HepG2 (cell line): ENCODE measurements at places on chromosomes 7 and 10. TPM values are rescaled to one million over a fixed set of nuclear protein-coding genes. Genes with fewer than 3 reads are reported as not detected.
A peak's percentile ranks its signal among the peaks of the same experiment; 100 is the strongest.

CPA2 gene
- total RNA-seq = not detected in 2 replicates

- no peak for DNase-seq
Measured at GRCh38 chr10:102261196-102261595, 15.9 kb downstream of the GBF1 start.

- DNase-seq = no peak
Measured at GRCh38 chr10:76334255-76334654, 902.8 kb downstream of the LRMDA start.

PCDH15 gene
- total RNA-seq = not detected in 2 replicates

SFTPA2 gene
- not detected in 2 replicates for total RNA-seq

GRCh38 chr7:69739931-69740431 is 141.7 kb downstream of the AUTS2 start:
- no peak for DNase-seq

GRCh38 chr7:111409714-111410422 is 152.4 kb downstream of the IMMP2L start:
- peak; percentile 0 for DNase-seq

PLEKHS1 gene
- not detected in 2 replicates for total RNA-seq

HOXA5 gene
- 3.2 and 3.9 TPM in 2 replicates for total RNA-seq
